Effector memory CD4-positive, alpha-beta T cell (primary cell): ENCODE measurements at places on chromosomes 11 and 22.

DNA sequence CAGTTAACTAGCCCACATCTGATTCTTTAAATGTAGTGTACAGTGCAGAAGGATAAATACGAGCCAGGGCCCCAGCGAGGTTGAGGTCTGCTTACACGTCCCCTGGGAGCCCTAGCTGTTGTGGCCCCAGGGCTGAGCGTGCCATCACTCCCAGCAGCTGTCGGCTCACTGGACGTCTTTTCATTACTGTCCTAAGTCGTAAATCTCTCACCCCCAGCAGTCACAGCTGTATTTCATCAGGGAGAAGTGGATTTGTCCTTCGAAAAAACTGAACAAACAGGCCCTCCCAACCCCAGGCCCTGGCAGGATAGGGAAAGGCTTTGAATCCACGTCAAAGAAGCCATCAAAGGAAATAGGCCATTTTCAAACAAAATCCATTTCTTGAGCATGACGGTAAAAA lies 110.4 kb upstream of the CSNK2A3 start:
- DNase-seq: no peak

GRCh38 chr11:134043821-134044420 lies 25.0 kb upstream of the JAM3 start:
- DNase-seq: no peak

DNA sequence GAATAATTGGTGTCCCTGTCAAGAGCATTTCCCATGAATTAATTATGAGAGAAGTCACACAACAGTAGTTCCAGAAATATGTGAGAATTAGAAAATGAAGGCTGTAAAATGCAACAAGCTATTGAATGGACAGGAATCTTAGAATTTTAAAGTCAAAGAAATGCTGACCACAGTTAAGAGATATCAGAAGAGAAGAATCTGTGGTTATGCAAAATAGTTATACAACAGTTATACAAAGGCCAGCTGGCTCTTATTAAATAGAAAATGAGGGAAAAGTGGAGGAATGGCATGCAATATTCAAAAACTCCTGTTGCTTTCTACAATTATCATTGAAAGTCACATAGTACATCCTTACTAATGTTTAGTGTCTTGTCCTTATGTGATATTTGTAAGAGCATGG lies 27.4 kb downstream of the CASP12 start:
- DNase-seq: no peak

DNA sequence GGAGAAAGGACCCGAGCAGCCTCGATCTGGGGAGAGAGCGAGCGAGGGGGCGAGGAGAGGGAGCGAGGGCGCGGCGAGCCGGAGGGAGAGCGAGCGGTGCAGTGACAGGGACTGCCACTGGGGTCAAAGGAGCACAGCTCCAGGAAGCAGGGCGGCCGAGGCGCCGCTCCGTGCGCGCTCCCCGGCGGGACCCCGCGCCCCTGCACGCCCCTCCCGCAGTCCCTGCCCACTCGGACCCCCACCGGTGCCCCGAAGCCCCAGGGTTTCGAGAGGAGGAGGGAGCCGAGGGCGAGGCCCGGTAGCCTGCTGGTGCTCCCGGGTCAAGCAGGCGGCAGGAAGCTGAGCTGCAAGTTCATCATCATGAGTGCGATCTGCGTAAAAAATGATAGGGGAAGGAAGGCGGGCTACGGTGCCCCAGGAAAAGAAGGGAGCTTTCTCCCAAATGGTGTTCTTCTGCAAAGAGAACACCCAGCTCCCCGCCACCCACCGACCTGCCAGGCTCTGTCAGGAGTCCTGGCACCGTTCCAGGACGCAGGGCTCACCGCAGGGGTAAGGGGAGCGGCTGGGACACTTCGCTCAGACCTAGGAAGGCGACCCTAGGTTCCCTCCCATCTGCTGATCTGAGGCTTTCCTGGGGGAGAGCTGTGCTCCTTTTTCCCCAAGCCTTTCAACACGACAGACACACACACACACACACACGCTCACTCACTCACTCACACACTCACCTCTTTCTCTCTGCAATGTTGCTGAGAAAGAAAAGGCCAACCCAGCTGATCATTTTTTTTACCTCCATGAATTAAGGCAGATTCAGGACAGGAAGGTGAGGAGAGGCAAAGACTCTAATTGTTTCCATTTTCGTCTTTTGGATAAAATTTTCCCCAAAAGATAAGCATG lies at the start of gene MPPED2:
Gene MPPED2, minus strand, starts transcription at position 103 of the 894 bp plus-strand sequence. CDS start 5,980 bp downstream, outside the sequence.
- DNase-seq: no peak

DNA sequence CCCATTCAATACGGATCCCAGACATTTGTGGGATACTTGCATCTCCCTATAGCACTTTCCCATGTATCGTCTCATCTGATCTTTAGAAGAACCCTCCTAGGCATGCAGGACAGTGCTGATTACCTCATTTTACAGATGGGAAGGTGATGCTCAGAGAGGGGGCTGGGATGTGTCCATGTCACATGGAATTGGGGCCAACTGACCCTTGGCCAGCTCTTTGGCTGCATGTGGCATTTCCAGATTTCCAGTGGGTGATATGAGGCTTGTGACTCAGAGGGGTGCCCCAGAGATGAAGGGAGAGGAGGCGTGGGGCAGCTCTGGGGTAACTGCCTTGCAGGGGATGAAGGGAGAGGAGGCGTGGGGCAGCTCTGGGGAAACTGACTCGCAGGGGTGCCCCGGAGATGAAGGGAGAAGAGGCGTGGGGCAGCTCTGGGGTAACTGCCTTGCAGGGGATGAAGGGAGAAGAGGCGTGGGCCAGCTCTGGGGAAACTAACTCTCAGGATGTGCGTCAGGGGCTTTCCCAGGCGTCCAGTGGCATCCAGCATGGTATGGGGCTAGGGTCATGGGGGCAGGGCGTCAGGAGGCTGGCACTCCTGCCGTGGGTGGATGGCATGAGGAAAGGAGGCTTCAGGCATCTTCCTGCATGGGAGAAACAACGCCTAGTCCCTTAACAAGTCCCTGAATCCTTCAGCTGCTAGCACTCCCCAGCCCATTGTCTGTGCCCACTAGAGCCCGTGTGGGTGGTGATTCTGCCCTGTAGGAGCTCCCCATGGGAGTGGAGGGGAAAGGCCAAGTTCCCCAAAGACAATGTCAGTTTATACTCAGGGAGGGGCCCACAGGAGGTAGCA lies 11.9 kb upstream of the CERK start:
- DNase-seq: no peak

GRCh38 chr11:122362381-122362780 lies 246.4 kb upstream of the BLID start:
- DNase-seq: no peak

DNA sequence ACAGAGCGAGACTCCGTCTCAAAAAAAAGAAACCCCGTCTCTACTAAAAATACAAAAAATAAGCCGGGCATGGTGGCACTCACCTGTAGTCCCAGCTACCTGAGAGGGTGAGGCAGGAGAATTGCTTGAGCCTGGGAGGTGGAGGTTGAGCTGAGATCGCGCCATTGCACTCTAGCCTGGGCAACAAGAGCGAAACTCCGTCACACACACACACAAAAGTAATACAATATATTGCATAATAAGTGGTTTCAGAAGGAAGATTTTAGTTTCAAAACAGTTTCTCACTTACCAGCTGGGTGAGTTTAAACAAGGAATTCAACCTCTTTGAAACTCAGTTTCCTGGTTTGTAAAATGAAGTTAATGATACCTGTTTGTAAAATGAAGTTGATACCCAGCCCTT lies 32.7 kb upstream of the HTR3A start:
- DNase-seq: no peak

- no peak for DNase-seq
These were observed 44.7 kb downstream of the CACNG2 start for GRCh38 chr22:36658900-36659299.

DNA sequence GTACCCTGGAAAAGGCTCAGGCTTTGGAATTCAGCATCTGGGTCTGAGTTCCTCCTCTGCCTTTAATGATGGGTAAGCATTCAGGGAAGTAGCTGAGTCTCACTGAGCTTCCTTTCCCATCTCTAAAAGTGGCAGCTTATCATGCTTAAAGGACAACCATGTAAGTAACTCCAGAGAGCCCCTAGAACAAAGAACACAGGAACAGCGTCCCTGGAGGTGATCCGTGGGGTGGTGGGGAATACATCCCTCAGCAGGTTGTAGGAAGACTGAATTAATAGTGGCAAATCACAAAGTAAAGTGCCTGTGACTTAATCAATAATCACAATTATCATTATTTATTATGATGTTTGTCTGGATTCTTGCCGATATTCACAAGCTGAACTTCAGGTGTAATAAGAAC lies 114.7 kb upstream of the ISX start:
- DNase-seq: no peak

DNA sequence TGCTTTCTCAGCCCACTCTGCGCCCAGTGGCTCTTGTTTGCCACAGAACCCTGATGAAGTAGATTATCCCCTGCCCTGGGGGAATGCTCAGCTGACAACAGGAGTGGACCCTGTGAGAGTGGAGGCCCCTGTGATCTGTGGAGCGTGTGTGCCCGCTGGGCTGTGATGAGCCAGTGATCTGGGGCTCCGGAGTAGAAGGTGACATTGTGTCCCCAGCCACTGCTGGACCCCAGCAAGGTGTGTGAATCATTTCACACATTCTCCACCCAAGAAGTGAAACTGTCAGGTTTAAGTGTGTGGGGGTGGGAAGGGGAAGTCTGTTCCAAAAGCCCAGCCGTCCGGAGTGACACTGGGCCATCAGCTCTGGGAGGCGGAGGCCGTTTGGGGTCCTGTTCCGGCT lies 33.1 kb upstream of the GRAMD4 start:
- DNase-seq: no peak

DNA sequence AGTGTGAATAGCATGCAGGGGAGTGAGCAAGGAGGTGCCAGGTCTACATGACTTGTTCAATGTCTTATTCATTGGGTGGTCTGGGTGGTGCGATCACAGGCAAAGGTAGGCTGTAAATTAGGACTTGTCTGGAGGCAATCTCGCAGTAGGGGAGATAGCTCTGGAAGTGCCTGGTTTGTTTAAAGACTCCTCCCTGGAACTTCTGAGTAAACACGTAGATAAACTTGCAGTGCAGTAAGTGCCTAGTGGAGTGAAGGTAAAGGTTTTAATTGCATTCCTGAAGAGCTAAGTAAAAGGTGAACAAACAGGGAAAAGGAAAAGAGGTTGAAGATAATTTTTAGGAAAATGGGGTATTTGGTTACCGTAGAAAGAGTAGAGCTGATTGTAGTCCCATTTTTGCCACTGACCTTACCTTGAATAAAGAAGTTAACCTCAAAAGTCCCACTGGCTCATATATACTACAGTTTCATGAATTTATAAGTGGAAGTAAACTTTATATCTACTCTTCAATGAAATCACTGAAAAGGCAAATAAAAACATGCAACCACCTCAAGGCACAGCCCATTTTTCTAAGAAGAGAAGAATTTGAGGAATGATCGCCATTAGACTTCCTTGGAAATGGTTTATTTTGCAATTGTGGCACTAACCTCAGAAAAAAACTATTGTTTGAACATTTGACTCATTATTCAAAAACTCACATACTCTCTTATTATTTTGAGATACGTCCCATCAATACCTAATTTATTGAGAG lies 44.3 kb downstream of the AASDHPPT start:
- no peak for DNase-seq

DNA sequence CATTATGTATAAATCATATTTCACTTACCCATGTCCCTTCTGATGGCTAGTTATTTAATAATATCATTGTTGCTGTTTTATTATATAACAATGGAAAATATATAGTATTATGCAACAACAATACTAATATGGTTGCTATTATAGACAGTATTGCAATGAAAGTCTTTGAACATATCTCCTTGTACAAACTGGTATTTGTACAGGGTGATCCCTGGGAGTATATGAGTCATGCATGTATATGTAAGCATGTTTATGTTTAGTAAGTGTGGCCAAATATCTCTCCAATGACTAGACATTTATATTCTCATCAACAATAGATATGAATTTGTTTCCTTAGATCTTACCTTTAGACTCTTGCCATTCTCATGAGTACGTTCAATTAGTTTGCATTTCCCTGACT lies 55.9 kb downstream of the KCNC1 start:
- DNase-seq: no peak

- DNase-seq: no peak
These were observed 24.7 kb downstream of the IL10RA start for GRCh38 chr11:118010738-118011461.

DNA sequence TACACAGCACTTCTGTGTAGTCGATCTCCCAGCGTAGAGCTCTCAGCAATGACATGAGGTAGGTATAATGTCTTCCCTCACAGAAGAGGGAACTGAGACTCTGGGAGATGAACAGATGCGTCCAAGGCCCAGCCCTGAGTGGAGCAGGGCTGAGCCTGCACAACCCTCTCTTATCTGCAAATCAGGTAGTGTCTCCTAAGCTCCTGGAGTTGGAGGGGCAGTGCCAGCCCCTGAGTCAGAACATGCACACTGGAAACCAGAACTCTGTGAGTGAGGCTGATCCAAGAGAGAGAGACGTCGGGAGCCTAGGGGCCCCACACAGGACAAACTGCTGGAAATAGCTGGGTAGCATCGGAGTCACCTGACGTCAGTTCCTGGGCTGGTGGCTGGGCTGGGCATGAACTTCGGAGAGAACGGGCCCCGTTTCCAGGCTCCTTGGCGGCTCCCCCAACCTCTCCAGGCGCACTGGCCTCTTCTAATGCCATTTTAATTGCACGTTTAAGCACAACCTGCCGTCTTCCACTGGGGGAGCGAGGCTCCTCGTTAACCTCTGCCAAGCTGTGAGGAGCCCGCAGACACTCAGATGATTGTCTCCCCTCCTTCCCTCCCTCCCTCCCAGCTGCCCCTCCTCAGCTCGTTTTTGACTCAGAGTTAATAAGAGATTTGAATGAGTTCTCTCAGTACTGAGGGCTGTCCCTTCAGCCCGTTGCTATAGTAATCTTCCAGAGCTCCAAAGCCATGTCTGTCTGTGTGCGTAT lies 191.2 kb upstream of the TBCEL start:
- DNase-seq: no peak

DNA sequence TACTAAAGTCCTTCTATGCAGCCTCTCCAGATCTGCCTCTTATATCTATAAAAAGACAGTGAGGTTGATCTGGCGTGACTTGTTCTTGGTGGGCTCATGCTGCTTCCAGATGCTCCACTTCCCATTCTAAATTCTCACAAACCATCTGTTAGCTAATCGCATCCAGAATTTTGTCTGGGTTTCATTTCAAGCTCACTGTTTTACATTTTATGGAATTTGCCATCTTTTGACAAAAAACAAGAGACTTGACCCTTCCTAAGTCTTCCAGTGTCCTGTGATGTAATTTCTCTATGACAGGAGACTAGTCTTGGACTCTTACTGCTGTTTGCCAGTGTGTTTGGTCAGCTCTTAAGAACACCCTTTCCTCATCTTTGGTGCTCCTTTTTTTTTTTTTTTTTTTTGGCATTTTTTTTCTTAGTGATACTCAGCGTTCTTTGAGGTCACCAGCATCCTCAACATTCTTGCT lies 23.0 kb downstream of the CRKL start:
- no peak for DNase-seq

DNA sequence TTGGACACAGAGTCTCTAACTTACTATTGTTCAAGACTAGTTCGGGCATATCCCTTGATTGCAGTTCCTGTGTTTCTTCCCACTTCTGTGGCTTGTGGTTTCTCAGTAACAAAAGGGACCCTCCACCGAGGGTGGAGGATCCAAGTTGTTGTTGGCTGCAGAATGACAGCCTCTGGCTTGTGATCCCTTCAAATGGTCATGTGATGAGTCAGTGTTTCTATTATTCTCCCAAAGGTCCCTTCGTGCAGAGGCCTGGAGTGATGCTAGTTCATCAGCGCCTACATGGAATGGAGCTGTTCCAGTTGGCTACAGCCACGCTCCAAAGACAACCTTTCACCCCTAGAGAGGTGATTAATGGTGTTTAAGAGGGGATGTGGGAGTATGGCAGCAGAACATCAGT lies 2.6 kb upstream of the VWCE start:
- no peak for DNase-seq

GRCh38 chr11:113593698-113594308 lies 112.3 kb downstream of the TMPRSS5 start:
- DNase-seq: no peak
